Right ventricle myocardium inferior (tissue), 1 donor: ENCODE measurements at places on chromosomes 2 and 18. TPM values are rescaled to one million over a fixed set of nuclear protein-coding genes. Genes with fewer than 3 reads are reported as not detected.

DNA sequence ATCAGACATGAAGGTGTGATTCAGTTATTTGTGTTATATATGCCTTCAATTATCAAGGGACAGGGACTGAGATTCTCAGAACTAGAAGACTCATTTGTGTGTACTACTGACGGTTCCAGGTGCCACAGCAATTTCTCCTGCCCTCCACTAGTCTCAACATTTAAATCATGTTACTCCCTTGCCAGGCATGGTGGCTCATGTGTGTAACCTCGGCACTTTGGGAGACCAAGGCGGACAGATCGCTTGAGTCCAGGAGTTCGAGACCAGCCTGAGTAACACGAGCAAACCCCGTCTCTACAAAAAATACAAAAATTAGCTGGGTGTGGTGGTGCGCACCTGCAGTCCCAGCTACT lies 1.1 kb downstream of the CNDP2 start:
- no peak for DNase-seq

DNA sequence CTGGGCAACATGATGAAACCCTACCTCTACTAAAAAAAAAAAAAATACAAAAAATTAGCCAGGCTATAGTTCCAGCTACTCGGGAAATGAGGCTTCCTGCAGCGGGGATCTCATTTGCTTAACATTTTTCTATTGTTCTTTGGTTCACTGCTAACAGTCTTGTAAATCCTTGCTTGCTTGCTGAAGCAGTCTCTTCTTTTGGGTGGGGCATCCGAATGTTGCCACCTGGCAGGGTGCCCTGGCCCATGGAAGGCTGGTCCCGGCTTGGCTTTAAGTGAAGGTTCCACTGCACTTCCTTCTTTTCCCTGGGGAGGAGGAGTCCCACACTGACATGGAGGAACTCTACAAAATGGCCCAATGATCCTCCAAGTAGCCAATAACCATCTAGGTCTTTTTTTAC lies 6.0 kb upstream of the ANKRD29 start:
- no peak for DNase-seq

UBE2F gene
- 73.3 TPM for total RNA-seq

DNA sequence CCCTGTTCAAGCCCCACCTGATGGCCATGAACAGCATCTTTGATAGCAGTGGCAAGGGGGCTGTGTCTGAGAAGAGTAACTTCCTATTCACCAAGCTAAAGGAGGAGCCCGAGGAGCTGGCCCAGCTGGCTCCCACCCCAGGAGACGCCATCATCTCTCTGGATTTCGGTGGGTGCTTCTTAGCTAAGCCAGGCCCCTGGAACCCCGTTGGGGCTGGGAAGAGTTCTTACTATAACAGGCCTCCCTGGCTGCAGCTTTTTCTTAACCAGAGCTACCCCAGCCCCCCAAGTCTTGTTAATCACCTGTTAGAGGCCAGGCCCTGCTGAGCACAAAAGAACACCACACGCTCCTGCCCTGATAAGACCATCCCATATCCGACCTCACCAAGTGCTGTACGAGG lies 79.4 kb downstream of the EPAS1 start:
- no peak for DNase-seq

DNA sequence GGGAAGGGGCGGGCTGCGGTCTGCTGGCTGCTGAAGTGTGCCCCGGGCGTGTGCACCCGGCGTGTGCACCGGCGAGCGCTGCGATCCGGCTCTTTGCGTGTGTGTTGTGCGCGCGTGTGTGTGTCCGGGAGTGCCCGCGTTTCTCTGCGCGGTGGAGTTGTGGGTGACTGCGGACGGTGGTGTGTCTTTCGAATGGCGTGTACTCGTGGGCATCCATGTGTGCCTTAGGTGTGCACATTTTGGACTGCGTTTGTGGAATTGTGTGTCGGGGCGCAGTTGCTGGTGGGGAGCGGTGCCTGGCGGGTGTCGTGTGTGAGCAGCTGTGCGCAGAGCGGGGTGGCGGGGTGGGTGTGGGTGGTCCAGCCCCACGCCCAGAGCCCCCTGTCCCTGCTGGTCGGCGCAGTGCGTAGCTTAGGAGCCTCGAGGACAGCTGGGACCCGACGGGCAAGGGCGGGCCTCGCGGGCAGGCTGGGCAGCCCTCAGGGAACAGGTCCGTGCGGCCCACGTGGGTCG lies 533 bp downstream of the HPCAL1 start:
- peak; percentile 75 for DNase-seq

CCDC93 gene
- 22.2 TPM for total RNA-seq

- no peak for DNase-seq
These were observed 1.8 kb upstream of the ABCA12 start for GRCh38 chr2:215140166-215140707.

- DNase-seq, result no peak
These were observed 481.1 kb downstream of the CBLN2 start for GRCh38 chr18:72063001-72063400.

SERPINB12 gene
- not detected for total RNA-seq

SLC39A6 gene
- 12.8 TPM for total RNA-seq

SCG2 gene
- not detected for total RNA-seq

DNA sequence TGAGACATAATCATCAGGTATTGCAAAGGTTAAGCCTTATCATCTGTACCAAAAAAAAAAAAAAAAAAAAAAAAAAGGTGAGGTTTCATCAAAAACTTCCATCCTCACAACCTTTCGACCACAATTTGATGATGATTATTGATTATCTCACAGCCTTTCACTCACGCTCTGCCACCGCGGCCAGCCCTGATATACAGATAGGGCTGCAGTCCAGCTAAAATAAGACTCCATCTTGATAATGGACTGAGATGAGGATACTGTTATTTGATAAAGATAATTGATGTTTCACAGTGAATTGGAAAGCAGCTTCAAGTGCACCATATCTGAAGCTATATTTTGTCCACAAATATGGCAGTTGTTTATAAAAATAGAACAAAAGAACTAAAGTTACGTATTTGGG lies 159.7 kb upstream of the BOD1L2 start:
- no peak for DNase-seq

DNA sequence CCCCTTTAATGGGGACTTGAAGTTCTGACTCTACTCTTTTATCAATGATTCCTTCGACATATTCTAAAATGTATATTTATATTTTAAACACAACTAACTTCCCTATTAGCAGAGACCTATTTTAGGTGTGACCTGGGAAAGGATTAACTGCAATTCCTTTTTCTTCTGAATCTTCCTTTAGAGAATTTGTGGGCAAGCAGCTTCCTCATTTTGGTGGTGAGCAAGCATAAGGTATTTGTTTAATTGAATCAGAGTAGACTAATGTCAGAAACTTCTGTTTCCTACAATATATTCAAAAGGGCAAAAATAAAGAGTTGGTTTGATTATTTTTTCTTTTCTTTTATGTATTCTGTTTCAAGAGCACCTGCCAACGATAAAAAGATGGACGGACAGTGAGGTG lies 237.0 kb downstream of the IKZF2 start:
- DNase-seq, result no peak
